NCI-H187 treated with DMSO at 0.1 percent for 48 hours (cell line): ENCODE measurements at places on chromosomes 2 and 18.

DNA sequence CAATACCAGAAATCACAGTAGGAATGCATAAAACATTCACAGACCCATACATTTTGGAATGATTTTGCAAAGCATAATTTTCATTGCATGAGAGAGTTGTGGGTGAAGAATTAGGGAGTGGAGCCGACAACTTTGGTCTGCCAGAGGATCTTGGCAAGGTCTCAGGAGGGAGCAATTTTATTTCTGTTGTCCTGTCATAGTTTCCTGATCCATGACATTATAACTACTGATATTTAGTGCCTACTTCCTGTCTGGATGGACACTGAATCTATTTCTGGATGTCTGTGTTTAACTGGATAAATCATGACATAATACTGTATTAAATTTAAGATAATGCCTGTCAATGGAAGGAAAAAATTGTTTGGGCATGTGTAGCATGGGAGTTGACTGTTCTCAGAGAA lies 2.4 kb downstream of the ITGA4 start:
- no peak for DNase-seq

GRCh38 chr2:133360882-133361281 lies 207.4 kb downstream of the NCKAP5 start:
- DNase-seq, result no peak

DNA sequence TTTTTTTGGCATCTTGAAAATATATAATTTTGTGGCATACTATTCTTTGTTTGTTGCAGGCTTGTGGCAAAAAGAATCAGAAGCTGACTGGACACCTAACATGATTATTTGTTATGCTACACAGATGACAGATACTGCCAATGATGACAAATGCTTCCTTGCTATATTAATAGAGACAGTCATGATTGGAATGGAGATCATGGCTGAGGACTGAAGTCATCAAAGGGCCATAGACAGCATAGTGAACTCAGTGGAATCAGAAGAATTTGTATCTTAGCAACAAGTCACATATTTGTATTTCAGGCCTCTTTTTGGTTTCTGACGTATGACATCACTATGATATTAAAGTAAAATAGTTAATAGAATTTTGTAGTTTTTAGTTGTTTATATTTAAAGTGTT lies 1003.8 kb upstream of the DDX18 start:
- no peak for DNase-seq

GRCh38 chr2:203782262-203782976 lies 76.0 kb downstream of the CD28 start:
- no peak for DNase-seq

DNA sequence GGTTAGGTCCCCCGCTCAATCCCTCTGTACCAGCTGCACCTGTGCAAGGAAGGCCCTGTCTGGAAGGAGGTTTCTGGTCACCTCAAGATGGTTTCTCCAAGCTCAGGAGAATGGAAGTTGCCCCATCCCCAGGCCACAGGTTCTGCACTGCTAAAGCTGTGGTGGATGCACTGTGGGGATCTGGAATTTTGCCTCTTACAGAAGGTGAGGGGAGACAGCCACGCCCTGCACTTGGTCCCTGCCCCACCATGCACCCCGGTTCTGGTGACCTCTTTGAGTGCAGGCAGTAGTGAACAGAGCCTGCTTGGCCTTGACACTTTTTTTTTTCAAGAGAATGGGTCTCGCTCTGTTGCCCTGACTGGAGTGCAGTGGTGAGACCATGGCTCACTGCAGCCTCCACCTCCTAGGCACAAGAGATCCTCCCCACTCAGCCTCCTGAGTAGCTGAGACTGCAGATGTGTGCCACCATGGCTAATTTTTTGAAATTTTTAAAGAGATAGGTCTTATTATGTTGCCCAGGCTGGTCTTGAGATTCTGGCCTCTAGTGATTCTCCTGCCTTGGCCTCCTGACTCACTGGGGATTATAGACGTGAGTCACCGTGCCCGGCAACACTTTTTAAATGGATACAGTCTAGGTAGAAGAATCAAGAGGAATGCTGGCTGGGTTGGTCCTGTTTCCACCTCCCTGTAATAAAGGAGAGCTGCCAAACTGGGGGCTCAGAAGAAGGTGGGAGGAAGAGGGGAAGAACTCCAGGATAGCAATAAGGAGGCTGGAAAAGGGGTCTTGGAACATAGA lies 5.8 kb upstream of the NT5DC4 start:
- DNase-seq, result no peak

GRCh38 chr2:84459944-84460429 lies 907 bp upstream of the SUCLG1 start:
- DNase-seq, result no peak

DNA sequence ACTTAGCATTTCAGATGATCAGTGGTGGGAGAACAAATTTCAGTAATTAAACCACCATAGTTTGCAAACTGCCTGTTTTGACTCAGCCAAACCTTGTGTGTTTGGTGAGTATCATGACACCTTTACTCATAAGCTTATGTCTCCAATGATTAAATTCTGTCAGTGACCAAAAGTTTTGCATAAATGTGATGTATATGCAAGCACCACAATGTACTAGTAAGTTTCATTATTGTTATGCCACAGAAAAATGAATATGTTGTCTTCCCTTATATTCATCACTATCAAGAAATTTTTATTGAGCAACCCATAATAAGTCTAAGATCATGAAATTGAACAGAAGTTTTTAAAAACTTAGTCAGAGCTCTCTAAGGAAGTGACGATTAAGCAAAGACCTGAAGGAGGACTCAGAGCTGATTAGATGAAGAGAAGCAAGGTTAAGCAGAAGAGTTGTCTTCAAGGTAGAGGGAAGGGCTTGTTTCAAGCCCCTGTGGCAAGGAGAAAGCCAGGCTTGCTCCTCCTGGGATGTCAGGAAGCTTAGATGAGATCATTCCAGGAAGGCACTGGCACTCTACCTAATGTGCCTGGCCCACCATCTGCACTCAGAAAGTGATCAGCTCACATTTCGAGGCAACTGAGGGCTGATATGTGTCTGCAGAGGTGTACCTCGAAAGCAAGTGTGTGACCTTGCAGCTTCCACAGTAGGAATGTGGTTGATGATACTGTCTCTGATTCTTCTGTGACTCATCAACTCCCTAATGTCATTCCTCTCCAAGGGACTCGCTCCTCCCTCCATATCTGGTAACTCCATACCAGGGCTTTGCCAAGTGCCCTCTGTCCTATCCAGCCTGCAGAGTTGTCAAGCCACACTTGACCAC lies 54.7 kb downstream of the KCTD18 start:
- no peak for DNase-seq
